ENCODE measurements at places on chromosomes 7 and 10.

DNA sequence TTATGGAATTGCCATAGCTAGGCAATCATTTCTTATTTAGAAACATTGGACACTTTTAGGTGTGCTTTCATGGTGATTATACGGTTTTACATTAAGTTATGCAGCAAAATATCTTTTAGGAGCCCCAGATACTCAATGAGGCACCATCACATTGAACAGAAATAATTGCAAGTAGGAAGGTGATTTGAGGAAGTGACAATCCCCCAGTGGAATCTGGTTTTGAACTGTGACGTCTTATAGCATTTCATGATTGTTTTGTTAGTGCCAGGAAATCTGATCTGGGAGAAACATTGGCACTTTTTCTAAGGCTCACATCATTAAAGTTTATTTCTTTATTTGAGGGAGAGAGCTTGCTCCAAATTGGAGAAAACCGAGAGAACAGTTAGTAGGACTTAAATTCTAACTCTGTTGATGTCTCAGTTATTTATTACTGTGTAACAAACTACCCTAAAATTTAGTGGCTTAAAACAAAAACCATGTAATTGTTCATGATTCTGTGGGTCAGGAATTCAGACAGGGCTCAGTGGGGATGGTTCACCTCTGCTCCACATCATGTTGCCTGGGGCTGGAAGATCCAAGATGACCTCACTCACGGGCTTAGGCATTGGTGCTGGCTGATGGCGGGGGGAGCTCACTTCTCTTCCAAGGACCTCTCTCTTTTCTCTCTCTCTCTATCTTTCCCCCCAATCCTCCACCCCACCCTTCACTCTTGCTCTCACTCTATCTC, 78.2 kb upstream of the STEAP1B start:
- no peak for DNase-seq

DNA sequence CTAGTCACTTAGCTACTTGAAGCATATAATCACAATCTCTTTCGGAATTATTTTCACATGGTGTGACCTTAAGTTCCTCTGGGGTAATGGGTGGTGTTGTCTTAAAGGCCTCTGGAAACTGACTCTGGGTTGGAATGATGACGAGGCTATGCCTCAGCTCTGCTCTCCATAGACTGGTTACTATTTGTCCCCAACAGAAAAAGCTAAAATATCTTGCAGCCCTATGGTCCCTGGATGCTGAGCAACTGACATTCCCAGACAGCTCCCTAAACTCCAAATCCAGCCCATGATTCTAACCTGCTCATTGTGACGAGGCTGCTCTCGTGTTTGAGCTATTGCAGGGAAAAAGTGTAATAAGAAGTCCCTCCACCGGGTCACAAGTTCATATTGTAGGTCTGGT, 51.6 kb downstream of the HBP1 start:
- no peak for DNase-seq

DNA sequence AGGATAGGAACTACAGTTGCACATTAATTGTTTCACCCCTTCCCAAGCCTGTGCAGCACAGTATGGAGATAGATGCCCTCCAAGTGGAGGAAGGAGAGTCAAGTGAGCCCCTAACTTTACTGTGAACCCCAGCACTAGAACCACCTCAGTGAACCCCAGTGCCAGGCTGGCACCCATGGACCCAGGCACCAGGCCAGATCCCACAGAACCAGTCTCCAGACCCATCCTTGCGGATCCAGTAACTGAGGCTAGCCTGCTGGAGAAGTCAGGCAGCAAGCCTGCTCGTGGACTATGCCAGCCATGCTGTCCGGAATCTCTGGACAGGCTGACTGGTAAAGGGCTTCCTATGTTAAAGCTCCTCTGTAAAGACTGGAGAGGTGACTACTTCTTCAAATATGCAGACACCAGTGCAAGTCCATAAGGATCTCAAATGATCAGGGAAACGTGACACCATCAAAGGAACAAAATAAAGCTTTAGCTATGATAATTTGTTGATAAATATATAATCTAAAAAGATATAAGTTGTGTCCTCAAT, 27.7 kb downstream of the SHOC2 start:
- DNase-seq: no peak

DNA sequence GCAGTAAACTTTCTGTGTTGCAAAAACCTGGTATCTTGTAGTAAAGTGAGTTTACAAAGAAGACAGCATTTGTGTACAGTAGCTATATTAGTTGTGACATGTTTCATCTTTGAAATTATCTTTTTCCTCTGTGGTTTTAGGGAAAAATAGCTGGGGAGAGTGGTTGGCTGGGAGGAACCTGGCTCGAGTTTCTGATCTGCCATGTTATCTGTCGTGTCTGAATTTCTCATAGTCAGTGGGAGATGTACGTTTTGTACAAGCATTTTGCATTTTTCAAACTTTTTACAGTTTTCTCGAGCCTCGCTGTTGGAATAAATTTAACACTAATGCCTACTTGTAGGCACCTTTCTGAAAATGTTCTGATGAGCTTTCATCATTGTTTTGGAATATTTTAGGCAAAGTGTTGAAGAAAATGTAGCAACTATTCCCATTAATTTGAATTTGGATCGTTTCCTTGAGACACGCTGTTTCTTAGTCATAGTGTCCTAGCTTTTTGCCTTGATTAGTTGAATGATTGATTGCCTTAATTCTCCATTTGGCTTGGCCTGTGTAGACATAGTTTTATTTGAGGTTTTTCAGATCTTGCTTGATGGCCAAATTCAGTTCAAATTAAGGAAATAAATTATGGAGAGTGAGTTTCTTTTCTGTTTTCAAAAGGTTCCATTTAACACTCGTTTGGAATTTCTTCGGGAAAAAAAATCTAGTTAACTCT, 65.1 kb downstream of the CAMK1D start:
- no peak for DNase-seq

Measured in CD4-positive, CD25-positive, alpha-beta regulatory T cell (primary cell).